Stimulated activated CD8-positive, alpha-beta memory T cell treated with anti-CD3 and anti-CD28 coated beads, Interleukin-15, amount 100 ng/mL, for 24 hours (primary cell): ENCODE measurements at places on chromosomes 4 and X.

GRCh38 chrX:115029869-115030570 lies 12.6 kb upstream of the IL13RA2 start:
- DNase-seq: no peak

GRCh38 chr4:28686618-28687017 lies 1826.0 kb downstream of the STIM2 start:
- no peak for DNase-seq

DNA sequence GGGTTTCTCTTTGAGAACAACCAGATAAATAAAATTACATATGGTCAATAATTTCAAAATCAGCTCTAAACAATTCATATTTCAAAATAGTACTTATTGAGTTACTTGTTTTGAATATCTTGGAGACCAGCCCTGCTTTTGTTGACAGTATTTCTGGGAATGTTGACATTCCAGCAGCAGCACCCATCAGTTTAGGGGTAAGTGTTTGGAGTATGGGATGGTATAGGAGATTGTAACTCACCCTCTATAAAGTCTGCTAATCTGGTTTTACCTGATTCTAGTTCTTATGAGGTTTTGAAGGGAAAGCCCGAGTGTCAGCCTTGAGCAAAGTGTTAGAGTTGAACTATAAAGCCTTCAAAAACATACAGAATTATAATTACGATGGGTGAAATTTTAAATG lies 139.2 kb upstream of the ANKRD50 start:
- no peak for DNase-seq

- no peak for DNase-seq
These were observed 44.5 kb upstream of the BLTP1 start for GRCh38 chr4:122107680-122108079.

DNA sequence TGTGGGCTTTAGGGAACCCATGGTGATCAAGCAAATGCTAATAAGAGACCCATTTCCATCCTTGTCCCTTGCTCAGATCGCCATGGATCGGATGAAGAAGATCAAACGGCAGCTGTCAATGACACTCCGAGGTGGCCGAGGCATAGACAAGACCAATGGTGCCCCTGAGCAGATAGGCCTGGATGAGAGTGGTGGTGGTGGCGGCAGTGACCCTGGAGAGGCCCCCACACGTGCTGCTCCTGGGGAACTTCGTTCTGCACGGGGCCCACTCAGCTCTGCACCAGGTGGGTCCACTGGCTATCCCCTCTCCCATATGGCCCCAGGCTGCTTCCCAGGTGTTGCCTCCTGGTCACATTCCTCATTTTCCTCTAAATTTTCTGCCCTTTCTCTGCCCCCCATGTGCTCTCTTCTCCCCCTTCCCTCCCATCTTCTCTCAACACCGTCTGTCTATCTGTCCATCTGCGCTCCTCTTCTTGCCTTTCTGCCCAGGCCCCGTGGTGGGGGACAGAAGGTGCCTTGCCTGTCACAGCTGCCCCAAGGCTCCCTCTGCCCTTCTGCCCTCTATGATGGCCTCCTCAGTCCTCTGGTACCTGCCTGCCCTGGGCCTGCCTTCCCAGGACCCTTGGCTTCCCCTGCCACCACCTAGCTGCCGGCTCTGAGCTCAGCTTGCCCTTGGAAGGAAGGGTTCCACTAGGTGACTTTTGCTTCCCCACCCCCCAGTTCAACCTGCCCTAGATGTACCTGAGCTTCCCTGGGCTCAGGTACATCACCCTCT lies 5.2 kb downstream of the CDK16 start:
- DNase-seq: no peak

GRCh38 chr4:5220028-5220427 lies 168.7 kb downstream of the STK32B start:
- DNase-seq: no peak

- no peak for DNase-seq
These were observed 86.7 kb upstream of the MAGEA4 start for GRCh38 chrX:151825925-151826485.

GRCh38 chrX:43269201-43269600 lies 386.9 kb upstream of the MAOA start:
- no peak for DNase-seq

- no peak for DNase-seq
These were observed 5.8 kb upstream of the TMEM271 start for GRCh38 chr4:581753-582361.

DNA sequence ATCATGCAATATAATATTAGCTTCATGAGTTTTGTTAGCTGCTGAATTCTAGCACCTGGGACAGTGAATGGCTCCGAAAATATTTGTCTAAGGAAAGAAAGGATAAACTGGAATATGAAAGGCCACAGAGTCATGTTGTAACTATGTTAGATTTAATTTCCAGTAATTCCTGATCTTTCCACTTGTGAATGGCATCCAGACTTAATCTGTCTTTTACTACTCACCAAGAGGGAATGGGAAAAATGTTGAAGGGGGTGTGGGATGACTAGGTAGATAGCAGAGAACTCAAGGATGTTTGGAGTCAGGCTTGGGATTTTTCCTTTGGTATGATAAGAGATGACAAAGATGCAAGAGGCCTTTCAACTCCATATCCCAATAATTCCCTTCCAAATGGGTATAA lies 9.4 kb downstream of the ADH6 start:
- no peak for DNase-seq

- no peak for DNase-seq
These were observed 76.4 kb downstream of the RAPGEF2 start for GRCh38 chr4:159178979-159179969.

- DNase-seq: no peak
These were observed 84.3 kb upstream of the PRSS48 start for GRCh38 chr4:151192556-151193235.

DNA sequence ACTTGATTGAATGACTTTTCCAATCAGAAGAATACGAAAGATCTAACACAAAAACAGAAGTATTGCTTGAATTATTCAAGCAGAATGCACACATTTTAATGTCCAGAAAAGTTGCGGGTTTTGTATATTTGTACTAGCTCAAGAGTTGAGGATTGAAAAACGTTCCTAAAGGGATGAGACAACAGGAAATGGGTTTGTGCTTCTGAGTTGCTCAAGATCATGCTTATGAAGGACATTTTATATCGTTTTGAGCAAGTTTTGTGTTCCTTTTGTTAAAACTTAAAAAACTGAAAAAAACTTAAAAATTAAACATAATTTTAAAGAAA lies 353 bp upstream of the SMIM10 start:
- no peak for DNase-seq

DNA sequence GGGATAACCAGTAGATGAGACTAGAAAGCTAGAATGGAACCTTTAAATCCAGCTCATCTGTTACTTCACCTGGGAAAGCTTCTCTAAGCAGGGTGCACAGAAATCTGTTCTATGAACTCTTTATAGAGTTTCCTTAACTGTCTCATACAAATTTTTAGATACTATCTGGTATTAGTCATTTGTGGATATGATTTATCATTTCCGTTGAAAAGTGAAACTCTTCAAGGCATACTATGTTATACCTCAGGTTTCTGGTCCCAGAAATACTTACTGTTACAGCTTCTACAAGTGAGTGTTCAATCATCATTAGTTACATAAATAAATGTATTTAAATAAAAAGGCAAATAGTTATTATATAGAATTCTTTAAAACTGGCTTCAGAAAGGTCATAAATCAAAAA lies 298.3 kb upstream of the AGA start:
- no peak for DNase-seq

- no peak for DNase-seq
These were observed 26.3 kb upstream of the DACH2 start for GRCh38 chrX:86121916-86122315.

DNA sequence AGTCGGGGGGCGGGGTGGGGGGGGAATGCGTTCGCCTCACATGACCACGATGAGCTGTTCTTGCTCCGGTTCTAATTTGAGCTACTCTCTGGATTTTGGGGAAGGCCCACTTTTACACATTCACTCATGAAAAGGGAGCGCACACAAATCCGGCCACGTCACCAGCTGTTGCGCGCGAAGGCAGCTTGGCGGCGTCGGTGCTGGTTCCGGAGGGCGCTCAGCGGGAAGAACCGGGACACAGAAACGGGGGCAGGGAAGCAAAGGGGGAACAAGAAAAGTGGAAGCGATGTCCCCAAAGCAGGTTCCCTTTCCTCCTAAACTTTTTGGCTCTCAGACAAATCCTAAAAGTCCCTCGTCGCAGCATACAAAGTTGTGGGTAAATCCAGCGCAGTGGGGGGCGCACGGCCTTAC lies 605 bp downstream of the ANXA5 start:
- DNase-seq: peak; percentile 37

GRCh38 chrX:10892621-10893225 lies 218.4 kb upstream of the HCCS start:
- no peak for DNase-seq

DNA sequence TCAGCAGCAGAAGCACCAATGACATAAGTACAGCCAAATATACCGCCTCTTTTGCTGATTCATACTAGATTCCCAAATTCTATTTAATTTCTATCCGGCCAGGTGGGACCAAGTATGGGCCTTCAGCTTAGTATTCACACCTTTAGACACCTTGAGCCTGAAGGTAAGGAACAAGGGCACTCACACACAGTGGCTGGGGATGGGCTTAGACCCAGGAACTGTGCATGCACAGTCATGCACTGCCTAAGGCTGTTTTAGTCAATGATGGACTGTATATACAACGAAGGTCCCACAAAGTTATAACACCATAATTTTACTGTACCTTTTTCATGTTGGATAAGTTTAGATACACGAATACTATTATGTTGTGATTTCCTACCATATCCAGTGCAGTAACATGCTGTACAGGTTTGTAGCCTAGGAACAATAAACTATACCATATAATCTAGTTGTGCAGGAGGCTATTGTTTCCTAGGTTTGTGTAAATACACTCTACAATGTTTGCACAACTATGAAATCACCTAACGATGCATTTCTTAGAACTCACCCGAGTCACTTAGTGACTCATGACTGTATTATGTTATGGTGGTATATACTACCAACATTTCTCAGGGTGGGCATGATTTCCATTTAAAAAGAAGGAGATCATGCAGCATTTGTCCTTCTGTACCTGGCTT lies 9.7 kb upstream of the CLNK start:
- DNase-seq: no peak

GRCh38 chrX:24204331-24204730 lies 54.8 kb downstream of the ZFX start:
- no peak for DNase-seq

- no peak for DNase-seq
These were observed 22.2 kb downstream of the KANTR start for GRCh38 chrX:53116101-53116500.

- DNase-seq: no peak
These were observed 358.4 kb upstream of the MAGEB16 start for GRCh38 chrX:35439692-35440091.

DNA sequence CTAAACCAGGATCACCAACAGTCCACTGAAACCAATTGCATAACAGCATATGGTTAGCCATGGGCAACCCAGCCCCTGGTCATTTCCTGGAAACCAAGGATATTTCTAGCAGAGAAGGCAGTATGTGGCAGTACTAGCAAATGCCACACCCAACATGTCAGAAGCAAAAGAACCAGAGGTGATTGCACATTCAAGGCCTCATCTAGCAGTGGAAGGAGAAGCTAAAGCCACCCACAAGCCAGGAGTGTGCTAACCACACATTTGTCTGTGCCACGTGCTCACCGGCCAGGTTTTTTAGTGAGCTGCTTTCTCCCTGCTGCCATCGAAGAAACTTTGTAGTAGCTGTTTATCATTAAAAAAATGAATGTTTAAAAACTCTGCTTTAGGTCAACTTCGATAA lies 42.0 kb downstream of the TEC start:
- DNase-seq: no peak

DNA sequence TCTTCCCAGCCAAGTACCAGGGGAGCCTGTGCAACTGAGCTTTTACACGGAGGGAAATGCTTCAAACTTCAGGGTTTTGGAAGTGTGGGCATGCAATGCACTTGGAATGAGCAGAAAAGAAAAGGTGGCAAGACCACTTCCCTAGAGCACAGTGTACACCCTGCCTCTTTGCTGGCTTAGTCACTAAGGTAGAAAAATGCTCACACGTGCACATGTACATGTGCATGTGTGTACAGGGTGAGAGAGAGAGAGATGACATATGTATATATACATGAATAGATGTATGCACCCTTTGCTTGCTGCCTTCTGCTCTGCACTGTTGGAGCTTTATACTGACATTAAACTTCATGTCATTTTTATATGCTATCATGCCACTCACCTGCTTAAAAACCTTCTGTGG lies 7.9 kb upstream of the KLF3 start:
- no peak for DNase-seq

DNA sequence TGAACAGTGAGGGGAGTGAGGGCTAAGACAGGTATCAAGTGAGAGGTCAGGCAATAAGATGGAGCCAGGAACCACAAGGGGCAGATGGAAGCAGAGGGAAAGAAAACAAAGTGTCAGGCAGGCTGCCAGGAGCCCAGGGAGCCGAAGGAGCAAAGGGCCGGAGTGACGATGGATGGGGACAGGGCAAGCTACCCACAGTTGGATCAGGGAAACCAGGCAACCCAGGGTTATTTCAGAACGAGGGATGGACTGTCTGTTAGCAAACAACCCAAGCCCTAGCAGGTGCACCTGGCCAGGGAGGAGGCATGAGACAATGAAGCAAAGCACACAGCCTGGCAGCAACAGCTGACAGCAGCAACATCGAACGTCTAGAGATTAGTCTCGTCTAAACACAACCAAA lies 39.2 kb downstream of the SEL1L3 start:
- no peak for DNase-seq

DNA sequence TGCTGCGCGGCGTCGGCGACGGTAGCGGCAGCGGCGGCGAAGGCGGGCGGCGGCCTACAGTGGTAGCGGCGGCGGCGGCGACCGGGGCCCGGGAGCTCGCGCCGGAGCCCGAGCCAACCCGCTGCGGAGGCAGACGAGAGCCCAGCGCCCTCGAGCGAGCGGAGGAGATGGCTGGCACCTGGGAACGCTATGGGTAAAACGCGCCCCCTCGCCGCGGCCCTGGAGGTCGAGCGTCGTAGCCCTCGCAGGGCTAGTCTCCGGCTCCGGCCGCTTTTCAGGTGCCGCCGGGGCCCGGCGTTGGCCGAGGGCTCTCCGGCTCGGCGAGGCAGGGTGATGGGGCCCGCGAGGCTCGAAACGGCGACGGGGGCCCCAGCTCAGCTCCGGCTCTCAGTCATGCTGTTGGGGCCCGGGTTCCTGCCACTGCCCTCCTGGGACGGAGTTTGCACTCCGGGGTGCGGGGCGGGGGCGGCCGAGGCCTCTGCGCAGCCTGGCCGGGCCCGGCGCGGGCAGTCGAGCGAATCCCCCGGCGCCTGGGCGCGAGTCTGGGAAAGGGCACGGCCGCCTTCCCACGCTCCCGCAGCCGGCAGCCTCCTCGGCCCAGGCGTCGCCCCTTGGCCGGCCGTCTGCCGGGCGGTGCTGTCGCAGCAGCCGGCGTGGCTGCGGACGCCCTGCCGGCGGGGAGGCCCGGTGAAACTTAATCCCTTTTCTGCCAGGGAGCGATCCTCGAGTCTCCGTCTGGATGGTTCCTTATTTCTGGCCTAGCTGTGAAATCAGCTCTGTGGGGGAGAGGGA lies 768 bp downstream of the MID2 start:
- DNase-seq: no peak

GRCh38 chrX:49710744-49711319 lies 15.0 kb upstream of the PAGE1 start:
- DNase-seq: no peak
